Muscle of leg (tissue), 16 donors: ENCODE measurements at places on chromosomes 12 and 14. TPM values are rescaled to one million over a fixed set of nuclear protein-coding genes. Genes with fewer than 3 reads are reported as not detected.

GRCh38 chr12:96289067-96289466 is 94.9 kb downstream of the ELK3 start:
- H3K27me3 ChIP-seq = no peaks in the 10 kb centered on the region
- no peaks in the 10 kb centered on the region for H3K4me1 ChIP-seq
- no peak overlapping the region for H3K27ac ChIP-seq
- H3K36me3 ChIP-seq = peaks cover 20% of the 10 kb centered on the region
- DNase-seq = no peak
- no peak overlapping the region for H3K4me3 ChIP-seq

GRCh38 chr14:104296388-104297312 is 158.3 kb downstream of the KIF26A start:
- no peak overlapping the region for H3K4me3 ChIP-seq
- H3K27ac ChIP-seq = no peak overlapping the region
- no peaks in the 10 kb centered on the region for H3K36me3 ChIP-seq
- peaks cover 9% of the 10 kb centered on the region for H3K27me3 ChIP-seq
- peaks cover 28% of the 10 kb centered on the region for H3K4me1 ChIP-seq
- DNase-seq = no peak

DNA sequence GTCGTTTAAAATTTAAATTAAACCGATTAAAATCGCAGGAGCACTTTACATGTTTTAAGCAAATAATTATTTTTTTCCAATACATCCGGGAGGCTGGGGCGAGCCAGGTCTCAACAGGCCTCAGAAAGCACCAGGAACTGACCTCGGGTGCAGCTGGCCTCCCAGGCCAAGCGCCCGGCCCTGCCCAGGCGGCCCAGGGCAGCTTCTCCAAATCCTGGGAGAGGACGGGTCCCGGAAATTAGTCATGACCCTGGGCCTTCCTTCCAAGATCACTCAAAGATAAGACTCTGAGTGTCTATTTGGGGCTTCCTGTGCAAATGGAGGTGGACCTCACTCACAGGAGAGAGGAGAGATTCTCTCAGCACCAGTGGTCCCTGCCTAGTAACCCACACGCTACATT is 177.1 kb downstream of the BCL11B start:
- no peaks in the 10 kb centered on the region for H3K27me3 ChIP-seq
- peaks cover 9% of the 10 kb centered on the region for H3K4me1 ChIP-seq
- no peak overlapping the region for H3K27ac ChIP-seq
- H3K36me3 ChIP-seq = no peaks in the 10 kb centered on the region
- DNase-seq = no peak

DNA sequence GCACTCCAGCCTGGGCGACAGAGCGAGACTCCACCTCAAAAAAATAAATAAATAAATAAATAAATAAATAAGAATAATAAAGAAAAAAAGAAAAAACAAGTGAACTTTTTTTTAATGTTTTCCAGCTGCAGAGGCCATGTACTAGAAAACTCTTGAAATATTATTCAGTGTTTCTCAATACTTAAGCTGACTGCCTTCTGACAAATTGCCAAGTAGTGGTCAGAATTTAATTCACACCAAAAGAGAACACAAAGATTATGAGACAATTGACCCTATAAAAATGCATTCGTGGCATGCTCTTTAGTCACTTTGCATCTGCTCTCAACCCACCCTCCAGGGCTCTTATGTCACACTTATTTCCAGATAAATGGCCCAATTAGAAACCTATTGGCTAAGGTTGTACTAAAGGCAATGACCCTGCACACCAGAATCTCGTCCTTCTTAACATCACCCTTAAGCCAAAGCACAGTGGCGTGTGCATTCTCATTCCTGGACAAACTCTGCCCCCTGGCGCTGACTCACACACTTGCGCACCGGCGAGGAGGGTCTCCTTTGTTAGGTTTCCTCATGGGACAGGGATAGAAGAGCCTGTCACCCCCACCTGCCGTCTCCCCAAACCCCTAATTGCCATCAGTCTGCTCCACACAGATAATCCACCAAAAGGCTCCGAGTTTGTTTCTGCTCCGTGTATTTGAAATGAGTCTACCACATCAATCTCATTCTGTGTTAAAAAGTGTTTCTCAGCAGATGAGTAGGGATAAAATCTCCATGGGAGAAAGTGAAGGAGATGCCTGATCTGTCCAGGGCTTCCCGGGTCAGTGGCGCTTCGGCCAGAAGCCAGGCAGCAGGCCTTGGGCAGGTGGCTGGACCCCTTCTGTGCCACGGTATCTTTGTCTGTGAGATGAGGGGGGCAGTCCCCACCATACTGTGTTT is 73.1 kb upstream of the CEP83 start:
- H3K36me3 ChIP-seq = no peaks in the 10 kb centered on the region
- H3K27ac ChIP-seq = no peak overlapping the region
- H3K27me3 ChIP-seq = no peaks in the 10 kb centered on the region
- H3K4me1 ChIP-seq = peaks cover 7% of the 10 kb centered on the region
- no peak overlapping the region for H3K4me3 ChIP-seq
- peak; percentile 80 for DNase-seq

DNA sequence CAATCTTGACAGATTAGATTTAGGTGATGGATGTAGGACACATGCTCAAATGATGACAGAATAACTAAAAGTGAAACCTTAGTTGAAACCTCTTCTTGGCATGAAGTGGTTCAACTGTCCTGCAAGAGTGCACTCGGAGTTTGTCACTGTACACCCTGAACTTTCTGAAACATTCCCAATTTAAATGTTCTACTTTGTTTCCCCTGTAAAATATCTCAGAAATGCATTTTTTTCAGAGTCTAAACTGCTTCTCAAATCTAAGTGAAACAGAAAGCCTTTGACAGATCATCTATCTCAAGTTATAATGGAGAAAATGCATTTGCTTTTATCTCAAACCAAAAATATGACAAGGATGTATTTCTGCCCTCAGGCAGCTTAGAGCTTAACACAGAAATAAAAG is 66.0 kb downstream of the BHLHE41 start:
- no peak overlapping the region for H3K27ac ChIP-seq
- no peak for DNase-seq
- H3K27me3 ChIP-seq = no peaks in the 10 kb centered on the region
- H3K4me3 ChIP-seq = no peak overlapping the region
- no peaks in the 10 kb centered on the region for H3K4me1 ChIP-seq

The CSRP2 gene
- 40.8 TPM for total RNA-seq

The BATF gene
- total RNA-seq = 0.44 TPM

The SMOC1 gene
- 2.1 TPM for total RNA-seq

The DEPDC4 gene
- 1.6 TPM for total RNA-seq
